Activated naive CD8-positive, alpha-beta T cell treated with anti-CD3 and anti-CD28 coated beads, Interleukin-2, amount 50 U/mL, for 24 hours (primary cell): ENCODE measurements at places on chromosomes 5 and 9.

DNA sequence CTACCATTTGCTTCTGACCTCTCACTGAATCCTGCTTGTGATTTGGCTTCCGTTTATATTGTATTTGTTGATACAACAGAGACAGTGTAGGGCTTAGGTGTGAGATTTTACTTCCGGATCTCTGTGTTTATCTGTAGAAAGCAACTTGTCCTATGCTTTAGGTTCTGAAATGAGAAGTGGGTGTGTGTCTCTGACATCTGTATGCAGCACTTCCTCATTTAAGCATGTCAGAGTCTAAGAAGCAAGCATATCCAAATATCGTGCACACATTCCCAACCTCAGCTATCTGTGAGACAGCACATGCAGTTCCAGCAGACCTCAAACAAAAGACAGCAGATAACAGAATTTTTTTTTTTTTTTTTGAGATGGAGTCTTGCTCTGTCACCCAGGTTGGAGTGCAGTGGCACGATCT lies 16.3 kb downstream of the KLF9 start:
- DNase-seq = no peak

- DNase-seq = no peak
Observed at GRCh38 chr5:14115323-14115895, 27.7 kb upstream of the TRIO start.

DNA sequence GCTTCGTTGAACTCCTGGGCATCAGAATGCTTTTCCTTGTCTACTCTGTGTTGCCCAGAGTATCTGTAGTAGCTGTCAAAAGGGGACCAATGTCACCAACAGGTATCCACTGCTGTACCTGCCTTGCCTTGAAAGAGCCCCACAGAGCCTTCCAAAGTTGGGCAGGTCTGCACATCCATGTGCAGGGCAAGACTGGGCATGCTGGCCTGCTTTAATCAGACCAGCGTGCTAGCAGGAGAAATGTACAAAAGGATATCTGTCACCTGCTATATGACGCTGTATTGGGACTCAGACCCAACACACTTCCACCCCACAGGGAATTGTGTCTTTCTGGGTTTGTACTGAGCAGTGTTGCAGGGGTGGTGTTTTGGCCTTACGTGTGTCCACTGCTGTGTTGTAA lies 11.9 kb downstream of the DELE1 start:
- no peak for DNase-seq

DNA sequence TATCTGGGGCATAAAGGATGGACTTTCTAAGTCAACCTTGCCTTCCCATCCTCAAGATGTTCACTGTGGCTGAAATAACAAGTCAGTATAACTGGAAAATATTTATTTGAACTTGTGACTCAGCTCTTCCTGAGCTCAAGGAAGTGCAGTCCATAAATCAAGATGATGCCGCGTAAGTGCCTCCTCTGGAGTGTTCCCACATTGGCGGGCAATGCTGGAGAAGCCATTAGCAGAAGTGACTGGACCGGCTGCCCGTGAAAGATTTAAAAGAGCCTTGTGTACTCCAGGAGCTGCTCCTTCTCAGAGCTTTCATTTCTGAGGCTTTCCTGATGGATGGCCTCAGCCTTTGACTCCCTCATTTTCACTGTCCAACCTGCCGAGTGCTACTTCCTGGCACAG lies 17.4 kb downstream of the TMOD1 start:
- no peak for DNase-seq

- DNase-seq = no peak
Observed at GRCh38 chr5:123174916-123175481, 86.0 kb downstream of the PRDM6 start.

DNA sequence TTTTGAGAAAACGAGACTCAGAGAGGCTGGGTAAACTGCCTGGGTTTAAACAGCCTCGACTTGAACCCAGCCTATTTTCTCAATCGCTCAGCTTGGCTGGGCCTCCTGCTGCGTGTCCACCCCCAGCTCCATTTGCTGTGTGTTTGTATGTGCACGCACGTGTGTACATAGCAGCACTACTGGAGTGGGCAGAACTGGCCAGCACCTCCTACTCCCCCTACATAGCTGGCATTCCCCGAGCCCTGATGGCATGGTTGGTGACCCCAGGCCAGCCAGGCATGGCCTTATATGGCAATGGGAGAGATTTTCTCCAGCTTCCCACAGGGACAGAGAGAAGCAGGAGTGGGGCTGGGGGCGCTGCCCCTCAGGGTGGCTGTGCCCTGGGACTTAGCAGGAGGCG lies 4.1 kb downstream of the AIF1L start:
- no peak for DNase-seq

DNA sequence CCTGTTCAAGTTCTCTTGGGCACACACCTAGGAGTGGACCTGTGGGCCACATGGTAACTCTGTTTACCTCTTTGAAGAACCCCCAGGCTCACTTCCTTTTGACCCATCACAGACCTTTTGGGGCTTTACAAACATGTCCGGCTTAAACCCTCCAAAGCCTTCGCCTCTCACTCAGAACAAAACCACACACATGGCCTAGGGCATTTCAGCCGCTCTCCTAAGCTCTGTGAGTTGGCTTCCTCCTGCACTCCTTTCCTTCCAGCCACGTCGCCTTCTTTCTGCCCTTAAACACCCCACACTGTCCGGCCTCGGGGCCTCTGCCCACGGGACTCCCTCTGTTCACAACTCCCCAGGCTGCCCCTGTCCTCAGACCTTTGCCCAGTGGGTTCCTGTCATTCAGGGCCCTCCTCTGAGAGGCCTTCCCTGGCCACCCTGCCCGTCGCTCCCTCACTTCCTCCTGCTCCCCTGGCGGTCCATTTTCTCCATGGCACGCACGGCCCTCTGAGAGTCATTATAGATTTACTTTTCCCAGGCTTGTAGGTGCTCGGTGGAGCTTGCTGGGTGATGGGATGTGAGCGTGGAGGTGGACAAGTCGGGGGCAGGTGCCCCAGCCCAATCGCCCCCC lies 1.9 kb downstream of the DOK3 start:
- no peak for DNase-seq

DNA sequence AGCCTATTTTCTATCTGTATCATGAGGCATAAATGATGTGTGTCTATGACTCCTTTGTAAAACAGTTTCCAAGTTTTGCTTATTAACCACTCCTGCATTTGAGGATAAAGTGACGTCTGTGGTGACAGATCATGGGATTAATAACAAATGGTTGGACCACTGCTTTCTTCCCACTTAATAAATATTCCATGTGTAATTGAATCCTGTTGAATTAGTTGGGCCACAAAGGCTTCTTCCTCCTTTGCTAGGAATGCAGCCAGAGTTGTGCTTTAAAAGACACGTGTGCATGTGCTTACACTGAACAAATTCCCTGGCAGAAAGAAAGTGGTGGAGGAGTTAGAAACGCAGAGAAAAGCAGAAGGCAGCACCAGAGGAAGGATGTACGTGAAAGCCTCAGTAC lies 150.2 kb downstream of the ACTBL2 start:
- DNase-seq = no peak

DNA sequence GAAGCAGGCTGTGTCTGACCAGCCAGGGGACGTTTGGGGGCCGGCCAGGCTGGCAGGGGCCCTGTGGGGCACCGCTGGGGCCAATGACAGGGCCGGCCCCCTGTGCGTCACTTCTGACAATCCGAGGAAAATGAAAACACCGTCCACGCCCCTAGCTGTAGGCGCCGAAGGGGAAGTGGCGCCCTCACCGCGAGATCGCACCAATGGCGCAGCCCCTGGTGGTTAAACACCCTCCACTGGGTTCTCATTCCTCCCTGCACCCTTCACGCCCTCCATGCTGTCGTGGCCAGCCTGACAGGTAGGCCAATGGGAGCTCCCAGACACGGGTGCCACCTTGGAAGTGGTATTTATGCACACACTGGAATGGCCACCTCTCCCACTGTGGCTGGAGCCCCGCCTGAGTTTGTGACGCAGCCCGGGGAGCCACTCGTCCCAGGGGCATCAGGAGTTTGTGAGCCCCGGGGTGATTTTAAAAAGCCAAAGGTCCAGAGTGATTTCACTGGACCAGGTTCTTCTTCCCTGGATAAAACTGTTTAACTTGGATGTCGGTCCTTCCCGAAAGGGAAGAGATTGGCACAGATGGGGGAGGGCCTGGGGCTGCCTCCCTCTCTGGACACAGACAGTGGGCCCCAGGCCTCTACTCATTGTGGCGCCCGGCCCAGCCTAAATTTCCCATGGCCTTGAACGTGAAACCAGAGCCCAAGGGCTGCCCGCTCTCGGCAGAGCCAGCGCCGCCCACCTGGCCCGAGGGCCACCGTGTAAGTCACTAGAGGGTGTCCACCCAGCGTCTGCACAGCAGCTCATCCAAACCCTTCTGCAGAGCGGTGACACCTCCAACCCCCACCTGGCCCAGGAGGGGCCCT lies 49.7 kb downstream of the NKD2 start:
- no peak for DNase-seq

DNA sequence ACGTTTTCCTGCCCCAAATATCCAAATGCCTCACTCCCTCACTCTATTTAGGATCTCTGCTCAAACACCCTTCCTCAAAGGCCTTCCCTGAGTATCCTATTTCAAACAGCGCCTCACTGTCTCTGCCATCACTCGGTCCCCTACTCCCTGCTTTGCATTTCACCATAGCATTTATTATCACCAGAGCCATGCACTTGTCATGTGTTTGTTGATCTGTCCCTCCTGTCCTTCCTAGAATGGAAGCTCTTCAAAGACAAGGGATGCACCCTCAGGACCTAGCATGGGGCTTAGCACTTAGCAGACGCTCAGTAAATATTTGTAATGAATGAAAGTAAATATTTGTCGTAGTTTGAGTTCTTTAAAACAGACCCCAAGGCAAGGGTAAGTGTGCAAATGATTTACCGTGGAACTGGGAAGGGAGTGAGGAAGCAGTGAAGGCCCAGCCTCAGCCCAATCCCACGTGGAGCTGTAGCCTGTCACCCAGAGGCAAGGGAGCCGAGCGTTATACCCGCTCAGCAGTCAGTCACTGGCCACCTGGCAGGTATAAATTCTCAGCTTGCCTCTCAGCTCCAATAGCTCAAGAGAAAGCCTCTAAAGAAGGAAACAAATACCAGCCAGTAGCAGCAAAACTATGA lies 97.7 kb upstream of the KIF2A start:
- DNase-seq = no peak

- DNase-seq = no peak
Observed at GRCh38 chr5:111675201-111675934, 81.6 kb downstream of the NREP start.

GRCh38 chr5:142849880-142850279 lies 79.7 kb downstream of the ARHGAP26 start:
- no peak for DNase-seq

- DNase-seq = no peak
Observed at GRCh38 chr5:136086783-136087566, 45.7 kb upstream of the SMAD5 start.

DNA sequence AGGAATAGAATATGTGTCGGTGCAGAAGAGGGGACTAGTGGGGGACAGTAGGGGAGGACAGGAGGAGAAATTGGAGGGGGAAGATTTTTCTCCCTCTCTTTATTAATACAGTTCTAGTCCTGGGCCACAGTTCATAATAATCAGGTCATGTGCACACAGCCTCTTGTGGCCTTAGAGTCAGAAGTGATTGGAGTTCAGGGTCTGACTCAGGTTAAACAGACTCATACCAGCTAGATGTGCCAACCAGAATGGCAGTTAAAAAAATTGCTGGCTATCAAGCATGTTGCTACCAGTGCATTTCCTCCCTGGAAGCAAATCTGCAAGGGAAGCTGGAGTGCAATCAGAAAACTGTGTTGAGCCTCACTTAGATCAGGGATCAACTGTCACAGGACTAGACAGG lies 132.7 kb upstream of the MAP1B start:
- DNase-seq = no peak

- no peak for DNase-seq
Observed at GRCh38 chr5:17021602-17021932, 85.5 kb upstream of the MYO10 start.

- no peak for DNase-seq
Observed at GRCh38 chr9:85430659-85431338, 311.0 kb downstream of the AGTPBP1 start.
